ENCODE measurements at places on chromosomes 1 and 21.

DNA sequence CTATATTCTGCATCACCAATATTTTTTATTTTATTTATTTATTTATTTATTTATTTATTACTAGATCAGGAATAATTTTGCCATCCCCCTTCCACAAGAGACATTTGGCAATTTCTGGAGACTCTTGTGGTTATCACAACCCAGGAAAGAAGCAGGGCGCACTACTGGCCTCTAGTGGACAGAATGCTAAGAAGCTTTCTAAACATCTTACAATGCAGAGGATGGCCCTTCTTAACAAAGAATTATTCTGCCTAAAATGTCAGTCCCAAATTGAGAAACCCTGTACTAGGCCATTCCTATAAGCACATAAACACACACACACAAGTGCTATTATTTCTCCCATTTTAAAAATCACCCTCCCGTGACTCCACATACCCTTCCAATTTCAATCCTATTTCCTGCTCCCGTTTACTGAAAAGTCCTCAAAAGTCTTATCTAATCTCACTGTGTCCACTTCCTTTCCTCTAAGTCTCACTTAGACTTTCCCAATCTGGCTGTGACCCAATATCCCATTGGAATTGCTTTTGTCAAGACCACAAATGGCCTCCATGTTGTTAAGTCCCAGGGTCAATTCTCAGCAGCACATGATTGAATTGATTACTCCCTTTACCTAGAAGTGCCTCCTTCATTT, 43.7 kb upstream of the RNF11 start:
- peak; percentile 35 for DNase-seq

GRCh38 chr1:38500891-38501290, 358.7 kb downstream of the RRAGC start:
- DNase-seq = no peak

DNA sequence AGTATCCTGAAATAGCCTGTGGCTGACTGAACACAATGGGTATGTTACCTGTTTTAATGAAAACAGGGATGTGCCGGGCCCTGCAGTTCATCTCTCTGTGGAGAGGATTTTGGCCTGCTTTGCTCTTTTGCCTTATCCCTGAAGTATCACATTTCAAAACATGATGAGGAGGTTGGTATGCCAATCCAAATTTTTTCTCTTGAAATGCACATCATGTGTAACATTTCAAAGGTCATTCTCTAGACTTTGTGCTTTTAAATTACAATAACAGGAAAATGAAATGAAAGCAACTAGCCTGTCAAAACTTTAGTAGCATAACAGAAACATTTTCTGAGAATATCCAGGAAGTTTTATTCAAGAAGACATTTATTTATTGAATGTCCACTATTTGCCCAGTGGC, 118.9 kb downstream of the SLC44A5 start:
- DNase-seq = no peak

DNA sequence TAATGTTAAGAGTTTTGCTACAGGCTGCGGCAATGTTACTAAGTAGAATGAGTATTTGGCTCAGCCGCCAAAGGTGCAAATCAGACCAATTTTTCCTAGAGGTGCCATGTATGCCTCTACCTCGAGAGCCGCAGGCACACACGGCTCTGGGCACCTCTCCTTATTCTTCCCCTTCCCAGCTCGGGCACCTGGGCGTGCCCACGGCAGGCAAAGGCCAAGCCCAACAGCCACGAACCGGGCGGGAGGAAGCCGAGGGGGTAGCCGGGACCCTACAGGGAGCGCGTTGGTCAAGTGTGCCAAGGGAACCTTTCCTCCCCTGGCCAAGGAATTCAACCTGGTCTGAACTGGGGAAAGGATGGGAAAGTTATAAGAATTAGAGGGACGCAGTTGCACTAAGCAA, 31.0 kb downstream of the LRRC3 start:
- no peak for DNase-seq
